MCF 10A (cell line): ENCODE measurements at places on chromosomes 6 and 20. TPM values are rescaled to one million over a fixed set of nuclear protein-coding genes. Genes with fewer than 3 reads are reported as not detected.
A peak's percentile ranks its signal among the peaks of the same experiment; 100 is the strongest.

Gene BCAS1
- not detected in 2 replicates for total RNA-seq

- DNase-seq: peak; percentile 41
Observed at GRCh38 chr6:42979523-42980177, 669 bp upstream of the PEX6 start.

Gene MATN4
- 0.20 TPM in 1 of 2 replicates, not detected in the other for total RNA-seq

DNA sequence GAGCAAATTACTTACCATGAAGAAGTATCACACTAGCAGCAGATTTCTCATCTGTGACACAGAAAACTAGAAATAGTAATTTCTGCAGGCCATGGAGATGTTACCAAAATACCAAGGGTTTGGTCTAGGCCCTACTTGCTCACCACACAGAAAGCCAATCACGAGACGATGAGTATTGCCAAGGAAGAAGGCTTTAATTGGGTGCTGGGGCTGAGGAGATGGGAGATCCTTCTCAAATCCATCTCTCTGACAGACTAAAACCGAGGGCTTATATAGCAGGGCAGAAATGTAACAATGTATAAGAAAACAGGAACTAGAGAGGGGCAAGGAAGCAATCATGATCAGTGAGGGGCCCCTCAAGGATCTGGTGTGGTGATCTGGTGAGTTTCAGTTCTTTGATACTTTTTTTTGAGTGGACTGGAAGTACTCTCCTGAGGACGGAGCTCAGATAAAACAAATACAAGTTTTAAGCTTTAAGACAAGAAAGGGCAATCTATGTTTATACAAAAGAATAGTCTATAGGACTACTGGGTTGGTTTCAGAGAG lies 40.9 kb downstream of the RNF182 start:
- no peak for DNase-seq

DNA sequence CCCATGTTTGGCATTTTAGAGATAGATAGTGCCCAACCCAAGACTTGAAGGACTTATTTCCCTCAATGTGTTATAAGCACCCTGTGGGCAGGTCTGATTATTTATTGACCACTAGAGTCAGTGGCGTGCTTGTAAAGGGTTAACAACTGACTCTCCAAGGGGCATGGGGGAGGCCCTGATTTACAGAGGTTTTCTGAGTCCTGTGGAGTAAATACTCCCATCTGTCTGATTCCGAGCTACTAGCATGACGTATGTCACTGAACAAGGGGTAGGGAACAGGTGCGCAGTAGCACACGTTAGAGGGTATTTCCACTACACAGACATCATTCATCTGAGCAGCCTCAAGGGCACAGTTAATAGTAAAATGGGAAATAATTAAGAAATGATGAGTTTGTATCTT lies 17.4 kb upstream of the TRAM2 start:
- DNase-seq: no peak

GRCh38 chr6:43738877-43739641 lies 31.0 kb upstream of the VEGFA start:
- DNase-seq: no peak

- DNase-seq: no peak
Observed at GRCh38 chr6:20058121-20058905, 154.0 kb downstream of the MBOAT1 start.

DNA sequence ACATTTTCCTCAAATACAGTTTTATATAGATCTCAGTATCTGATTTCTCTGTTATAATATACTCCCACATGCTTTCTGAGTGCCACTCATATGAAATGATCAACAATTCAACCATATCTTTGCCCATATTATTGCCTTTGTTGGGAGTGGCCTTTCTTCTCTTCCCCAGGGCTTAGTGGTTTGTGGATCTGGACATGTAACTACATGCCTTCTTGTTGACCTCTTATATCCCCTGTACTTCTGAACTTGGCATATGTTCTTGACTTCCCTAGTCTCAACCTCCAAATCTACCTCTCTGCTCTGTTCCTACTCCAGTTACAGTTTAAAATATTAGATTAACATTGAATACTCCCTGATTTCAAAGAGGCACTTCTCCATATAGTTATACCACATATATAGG lies 34.3 kb upstream of the PRIM2 start:
- peak; percentile 46 for DNase-seq

DNA sequence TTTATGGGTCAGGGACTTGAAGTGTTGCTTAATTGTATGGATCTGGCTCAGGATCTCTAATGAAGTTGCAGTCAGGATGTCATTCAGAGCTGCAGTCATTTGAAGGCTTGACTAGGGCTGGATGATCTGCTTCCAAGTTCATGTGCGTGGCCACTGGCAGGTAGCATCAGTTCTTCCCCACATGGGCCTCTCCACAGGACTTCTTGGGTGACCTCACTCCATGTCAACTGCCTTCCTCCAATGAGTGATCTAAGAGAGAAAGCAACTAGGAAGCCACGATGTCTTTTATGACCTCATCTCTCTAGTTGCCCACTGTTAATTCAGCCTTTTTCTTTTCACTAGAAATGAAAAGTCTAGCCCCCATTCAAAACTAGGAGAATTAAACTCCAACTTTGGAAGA lies 104.1 kb downstream of the COL9A1 start:
- no peak for DNase-seq

DNA sequence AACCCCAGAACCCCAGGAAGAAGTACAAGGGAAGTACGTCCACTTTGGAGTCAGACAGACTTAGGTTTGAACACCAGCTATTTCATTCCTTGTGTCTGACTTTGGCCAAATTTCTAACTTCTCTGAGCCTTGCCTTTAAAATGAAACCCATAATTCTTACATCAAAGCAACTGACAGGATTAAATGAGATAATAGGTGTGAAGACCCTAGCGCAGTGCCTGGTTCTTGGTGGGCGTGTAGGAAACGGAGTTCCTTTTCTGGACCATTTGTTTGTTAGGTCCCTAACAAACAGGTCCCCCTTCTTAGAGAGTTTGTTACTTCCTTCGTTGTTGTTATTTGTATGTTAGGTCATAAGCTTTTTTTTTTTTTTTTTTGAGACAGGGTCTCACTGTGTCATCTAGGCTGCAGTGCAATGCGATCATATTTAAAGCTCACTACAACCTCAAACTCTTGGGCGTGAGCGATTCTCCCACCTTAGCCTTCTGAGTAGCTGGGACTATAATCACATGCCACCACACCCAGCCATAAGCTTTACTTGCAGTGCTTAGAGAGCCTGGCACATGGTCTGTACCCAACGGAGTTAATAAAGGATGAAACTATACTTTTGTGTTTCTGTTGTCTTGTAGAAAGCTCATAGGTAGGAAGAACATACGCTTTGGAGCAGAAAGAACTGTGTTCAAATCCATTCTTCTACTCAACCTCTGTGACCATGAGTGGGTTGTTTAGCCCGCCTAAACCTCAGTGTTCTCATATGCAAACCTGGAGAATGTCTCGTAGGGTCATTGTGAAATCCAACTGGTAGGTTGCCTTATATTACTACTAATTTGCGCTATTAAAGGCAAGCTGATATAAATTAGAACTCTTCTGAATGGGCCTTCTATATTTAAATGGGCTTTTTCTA lies 21.8 kb upstream of the MROH8 start:
- DNase-seq: no peak

DNA sequence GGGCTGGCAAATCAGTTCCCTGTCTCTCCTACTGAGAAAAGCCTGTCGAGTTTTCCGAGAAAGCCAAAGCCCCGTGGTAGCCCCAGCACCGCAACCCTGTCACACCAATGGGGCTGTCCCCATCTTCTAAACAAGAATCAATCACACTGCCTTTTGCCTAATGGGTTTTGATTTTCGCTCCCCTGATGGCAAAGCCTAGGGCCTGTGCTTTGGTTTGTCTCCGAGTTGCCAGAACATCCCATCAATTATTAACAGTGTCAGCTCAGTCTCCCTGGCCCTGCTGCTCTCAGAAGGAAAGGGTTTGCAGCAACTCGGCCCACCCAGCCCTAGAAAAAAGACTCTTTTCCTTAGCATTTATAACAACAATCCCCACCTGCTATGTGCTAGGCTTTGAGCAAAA lies 4.2 kb downstream of the KCNB1 start:
- no peak for DNase-seq

DNA sequence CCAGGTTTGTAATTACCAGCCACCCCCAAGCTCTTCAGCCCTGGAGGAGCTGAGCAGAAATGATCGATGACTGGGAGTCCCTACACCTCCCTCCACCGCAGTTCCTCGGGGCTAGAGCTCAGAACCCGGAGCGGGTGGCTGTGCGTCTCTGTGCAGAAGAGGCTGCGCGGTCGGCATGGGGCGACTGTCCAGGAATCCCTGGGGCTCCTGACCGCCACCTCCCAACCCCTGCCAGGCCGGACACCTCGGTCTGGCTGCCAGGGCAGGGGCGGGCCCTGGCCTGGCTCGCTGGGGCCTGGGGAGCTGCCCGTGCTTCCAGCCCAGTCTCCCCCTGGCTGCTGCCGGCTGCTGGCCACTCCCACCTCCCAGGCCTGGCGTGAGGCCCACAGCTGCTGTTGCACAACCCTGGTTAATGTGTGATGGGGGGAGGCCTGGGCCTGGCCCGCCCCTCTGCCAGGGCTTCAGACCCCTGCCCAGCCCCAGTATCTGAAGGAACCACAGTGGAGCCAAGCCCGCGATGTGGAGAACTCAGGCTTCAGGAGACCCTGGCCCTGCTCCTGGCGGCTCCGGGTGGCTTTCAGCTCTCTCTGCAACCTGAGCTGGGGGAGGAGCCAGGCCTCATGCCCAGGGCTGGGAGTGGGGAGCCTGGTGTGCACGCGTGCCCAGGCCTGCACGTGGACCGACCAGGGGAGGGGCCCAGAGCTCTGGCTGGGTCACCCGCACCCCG lies 1.2 kb downstream of the SLC2A4RG start:
- DNase-seq: peak; percentile 94

- DNase-seq: no peak
Observed at GRCh38 chr6:21383450-21384085, 210.0 kb upstream of the SOX4 start.

- no peak for DNase-seq
Observed at GRCh38 chr20:21826976-21827375, 121.5 kb downstream of the PAX1 start.

DNA sequence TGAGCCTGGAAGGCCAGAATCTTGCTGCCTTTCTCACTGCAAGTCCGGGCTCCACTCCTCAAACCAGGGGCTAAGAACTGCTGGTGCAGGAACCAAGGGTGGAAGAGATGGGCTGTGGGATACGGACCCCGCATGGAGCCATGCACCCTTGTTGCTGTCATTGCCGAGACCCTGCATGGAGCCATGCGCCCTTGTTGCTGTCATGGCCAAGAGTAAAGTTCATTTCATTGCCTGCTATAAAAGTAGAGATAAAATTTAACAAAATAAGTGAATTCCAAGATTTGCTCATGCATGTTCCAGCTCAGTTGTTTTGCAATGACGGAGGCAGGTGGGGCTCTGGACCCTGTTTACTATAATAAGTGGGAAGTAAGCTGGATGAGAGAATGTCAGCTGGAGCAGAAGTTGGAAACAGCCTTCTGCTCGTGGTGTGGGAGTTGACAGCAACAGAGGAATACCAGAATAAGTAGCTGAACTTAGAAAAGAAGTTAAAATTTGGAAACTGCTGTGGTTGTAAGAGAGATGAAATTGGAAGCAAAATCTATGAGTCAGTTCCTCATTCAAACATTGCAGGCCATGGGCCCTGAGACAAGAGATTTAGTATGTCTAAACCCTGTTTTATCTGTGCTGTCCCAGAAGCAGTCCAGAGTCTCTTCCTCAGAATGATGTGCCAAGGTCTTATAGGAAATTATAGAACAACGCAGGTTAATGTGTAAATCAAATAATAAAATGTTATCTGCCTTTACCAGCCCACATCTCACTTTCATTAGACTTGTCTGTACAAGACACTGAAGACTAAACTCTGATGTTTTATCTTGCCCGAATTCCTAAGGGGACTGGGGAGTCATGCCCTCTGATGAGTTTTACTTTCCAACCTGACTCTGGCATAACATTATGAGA lies 15.8 kb upstream of the THBS2 start:
- DNase-seq: peak; percentile 22

Gene PDE10A
- total RNA-seq: 0.88 and 1.8 TPM in 2 replicates

- DNase-seq: peak; percentile 26
Observed at GRCh38 chr6:9484091-9484490, 930.8 kb downstream of the TFAP2A start.

DNA sequence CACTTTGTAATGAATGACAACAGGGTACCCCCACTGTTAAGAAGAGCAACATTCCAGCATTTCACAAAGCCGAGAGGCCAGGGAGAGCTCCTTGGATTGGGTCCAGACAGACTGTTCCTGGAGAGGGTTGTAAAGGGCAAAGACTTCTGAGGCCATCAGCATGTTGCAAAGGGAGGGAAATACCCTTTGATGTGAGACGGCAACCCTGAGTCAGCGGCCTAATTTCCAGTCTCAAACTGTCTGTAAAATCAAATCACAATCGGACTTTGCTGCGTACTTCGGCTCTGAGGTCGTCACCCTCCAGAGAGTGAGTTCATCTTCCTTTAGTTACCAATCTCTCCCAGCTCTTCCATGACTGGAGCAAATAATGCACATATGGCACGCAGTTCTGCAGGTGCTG lies 101.0 kb upstream of the DTNBP1 start:
- DNase-seq: peak; percentile 54

DNA sequence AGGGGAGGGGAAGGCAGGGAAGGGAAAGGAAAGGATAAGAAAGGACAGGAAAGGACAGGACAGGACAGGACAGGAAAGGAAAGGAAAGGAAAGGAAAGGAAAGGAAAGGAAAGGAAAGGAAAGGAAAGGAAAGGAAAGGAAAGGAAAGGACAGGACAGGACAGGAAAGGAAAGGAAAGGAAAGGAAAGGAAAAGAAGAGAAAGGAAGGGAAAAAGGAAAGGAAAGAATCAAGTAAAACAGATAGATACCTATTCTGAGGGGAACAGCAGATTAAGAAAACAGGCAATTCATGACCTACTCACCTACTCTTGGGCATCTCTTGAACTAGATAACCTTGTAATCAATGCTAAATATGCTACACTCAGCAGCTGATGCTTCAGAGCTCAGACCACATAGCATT lies 265.4 kb downstream of the SYNE1 start:
- DNase-seq: no peak

- DNase-seq: no peak
Observed at GRCh38 chr6:21519642-21520041, 73.9 kb upstream of the SOX4 start.

Gene ELOVL4
- total RNA-seq: 6.2 and 9.6 TPM in 2 replicates

Gene SNAI1
- total RNA-seq: 0.17 and 0.23 TPM in 2 replicates

DNA sequence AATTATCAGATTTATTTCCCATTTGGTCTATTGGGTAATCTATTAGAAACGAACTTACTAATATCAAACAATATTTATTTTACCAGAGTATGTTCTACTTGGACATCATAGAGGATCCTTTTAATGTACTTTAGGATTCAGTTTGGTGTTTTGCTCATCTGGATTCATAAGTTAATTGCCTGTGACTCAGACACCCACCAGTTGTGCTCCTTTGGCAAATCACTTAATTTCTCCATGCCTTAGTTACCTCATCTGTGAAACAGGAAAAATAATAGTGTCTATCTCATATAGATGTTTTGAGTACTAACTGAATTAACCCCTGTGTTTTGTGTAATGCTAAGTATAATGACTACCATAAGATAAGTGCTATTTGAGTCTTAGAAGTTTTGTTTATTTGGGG lies 292.1 kb downstream of the LAMA2 start:
- no peak for DNase-seq

DNA sequence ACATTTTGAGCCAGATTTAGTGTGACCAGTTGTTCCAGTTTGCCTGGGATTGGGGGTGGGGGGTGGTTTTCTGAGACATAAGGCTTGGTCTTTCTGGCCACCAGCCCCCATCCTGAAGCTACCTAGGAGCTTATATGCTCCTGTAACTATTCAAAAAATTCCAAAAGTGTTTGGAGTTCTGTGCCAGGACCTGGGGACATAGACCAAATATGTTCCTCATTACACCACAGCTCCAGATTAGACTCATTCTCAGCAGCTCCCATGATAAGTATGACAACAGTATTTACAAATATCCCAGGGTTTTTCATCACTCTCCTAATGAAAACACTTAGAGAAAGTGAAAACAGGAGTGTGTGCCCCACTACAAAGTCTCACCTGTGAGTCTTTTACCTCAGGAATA lies 37.8 kb upstream of the RNF144B start:
- no peak for DNase-seq
